ENCODE measurements at places on chromosomes 3 and 15.

DNA sequence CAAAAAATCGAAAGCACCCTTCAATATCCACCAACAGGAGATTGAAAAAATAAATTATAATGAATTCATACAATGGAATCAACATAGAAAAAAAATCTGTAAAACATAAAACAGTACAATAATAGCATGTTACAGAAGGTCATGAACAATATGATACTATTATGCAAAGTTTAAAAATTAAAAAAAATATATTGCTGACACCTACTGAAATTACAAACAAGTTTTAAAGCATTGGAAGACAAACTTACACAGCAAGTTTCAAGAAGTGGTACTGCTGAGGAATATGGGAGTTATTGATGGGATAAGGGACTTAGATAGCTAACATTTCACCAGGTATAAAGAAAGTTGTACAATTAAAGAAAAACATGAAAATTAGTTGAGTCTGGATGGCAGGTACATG, 89.4 kb downstream of the EFL1 start:
- no peak for DNase-seq

- DNase-seq, result no peak
Measured at GRCh38 chr3:108342837-108343486, 46.6 kb downstream of the HHLA2 start.

DNA sequence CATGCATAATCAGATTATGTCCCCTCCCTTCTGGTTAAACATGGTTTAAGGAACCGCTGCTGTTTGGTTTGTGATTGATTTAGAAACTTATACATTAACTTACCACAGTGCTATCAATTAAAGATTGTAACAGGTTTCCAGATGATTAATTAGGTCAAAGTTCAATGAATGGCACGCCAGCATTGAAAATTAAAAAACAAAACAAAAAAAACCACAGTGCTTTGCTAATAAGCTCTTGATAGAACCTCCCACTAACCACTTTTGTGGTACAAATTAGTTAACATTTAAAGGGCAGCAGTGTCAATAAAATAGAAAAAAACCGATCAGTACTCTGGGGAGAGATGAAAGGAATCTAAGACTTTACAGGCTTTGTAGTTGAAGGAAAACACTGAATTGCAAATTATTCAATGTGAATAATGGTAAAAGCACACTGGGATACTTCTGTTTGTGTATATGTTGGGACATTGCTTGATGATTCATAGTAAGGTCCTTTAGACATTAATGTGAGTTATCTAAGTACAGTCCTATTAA, 7.6 kb upstream of the C3orf38 start:
- DNase-seq, result no peak

DNA sequence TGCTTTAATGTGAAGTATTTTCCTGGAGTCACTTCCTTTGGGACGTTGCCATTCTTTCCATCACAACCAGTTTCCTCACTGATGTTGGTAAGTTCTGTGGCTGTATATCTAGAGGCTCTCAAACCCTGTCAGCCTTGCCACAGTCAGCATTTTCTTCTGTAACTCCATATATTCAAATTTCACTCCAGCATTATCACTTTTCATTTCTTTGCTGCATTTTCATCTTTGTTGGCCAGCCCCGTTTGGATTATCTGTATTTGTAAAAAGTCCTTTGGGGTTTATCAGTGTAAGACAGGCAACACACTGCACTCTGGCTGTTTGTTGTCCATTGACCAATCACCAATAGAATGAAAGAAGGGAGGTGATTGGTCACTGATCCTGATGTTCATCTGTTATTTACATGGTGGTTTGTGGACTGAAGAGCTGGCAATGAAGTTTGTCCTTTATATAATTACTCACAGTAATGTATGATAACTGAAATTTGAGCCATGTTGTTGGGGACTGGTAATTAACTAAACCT, 20.3 kb downstream of the GMPS start:
- DNase-seq, result no peak

- DNase-seq, result no peak
Measured at GRCh38 chr3:68793759-68794701, 138.3 kb downstream of the TAFA4 start.

DNA sequence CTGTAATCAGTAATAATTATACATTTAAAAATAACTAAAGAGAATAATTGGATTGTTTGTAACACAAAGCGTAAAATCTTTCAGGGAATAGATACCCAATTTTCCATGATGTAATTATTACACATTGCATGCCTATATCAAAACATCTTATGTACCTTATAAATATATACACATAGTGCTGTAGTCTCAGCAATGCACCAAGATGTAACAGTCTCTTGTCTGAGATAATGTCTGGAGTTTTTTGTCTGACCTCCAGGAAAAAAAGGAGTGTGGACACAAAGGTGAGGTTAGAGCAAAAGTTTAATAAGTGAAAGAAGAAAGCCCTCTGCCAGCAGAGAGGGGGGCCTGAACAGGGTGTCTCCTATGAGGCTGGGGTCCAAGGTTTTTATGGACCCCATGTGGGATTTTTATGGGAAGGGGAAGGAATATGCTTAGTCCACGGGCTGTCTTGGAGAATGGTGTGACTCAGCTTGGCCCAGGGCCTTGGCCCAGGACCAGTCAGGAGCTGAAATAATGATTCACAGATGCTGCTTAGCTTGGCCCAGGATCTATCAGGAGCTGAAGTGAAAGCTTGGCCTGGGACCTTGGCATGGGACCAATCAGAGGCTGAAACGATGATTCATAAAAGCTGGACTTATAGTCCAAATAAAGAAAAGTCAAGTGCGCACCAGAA, 545.0 kb downstream of the ZPLD1 start:
- no peak for DNase-seq
